Smooth muscle cell of the umbilical artery (primary cell): ENCODE measurements at places on chromosomes 11 and 22. TPM values are rescaled to one million over a fixed set of nuclear protein-coding genes. Genes with fewer than 3 reads are reported as not detected.

Gene MYOD1
- not detected in 2 replicates for total RNA-seq

Gene SCGB2A2
- total RNA-seq = not detected in 2 replicates

Gene SAA4
- total RNA-seq = not detected in 2 replicates

Gene OR52E8
- total RNA-seq = not detected in 2 replicates

Gene OTOG
- not detected in 2 replicates for total RNA-seq

Gene RAG1
- total RNA-seq = 0.30 and 0.74 TPM in 2 replicates

Gene SRRD
- 13.1 and 16.0 TPM in 2 replicates for total RNA-seq

Gene SLC5A1
- total RNA-seq = not detected in 2 replicates

Gene GNG3
- not detected in 2 replicates for total RNA-seq

Gene MMP10
- total RNA-seq = 1.3 and 2.1 TPM in 2 replicates

Gene KCNJ11
- total RNA-seq = not detected in 2 replicates

Gene TIGD3
- total RNA-seq = 0.05 and 0.30 TPM in 2 replicates

Gene PKDREJ
- total RNA-seq = under 0.01 TPM in 1 of 2 replicates, not detected in the other

Gene OR51F2
- not detected in 2 replicates for total RNA-seq

Gene ADORA2A
- 1.8 and 2.0 TPM in 2 replicates for total RNA-seq

Gene IGLL1
- not detected in 2 replicates for total RNA-seq

Gene MPPED2
- not detected in 2 replicates for total RNA-seq

Gene C11orf16
- total RNA-seq = not detected in 2 replicates

Gene HIC2
- total RNA-seq = 2.4 and 3.4 TPM in 2 replicates

Gene ADM
- 76.5 and 93.5 TPM in 2 replicates for total RNA-seq

Gene BRSK2
- 0.65 and 0.89 TPM in 2 replicates for total RNA-seq

Gene MMP1
- 47.9 and 122 TPM in 2 replicates for total RNA-seq

Gene NAALAD2
- 1.0 and 2.4 TPM in 2 replicates for total RNA-seq
